ENCODE measurements at places on chromosomes 1 and 21. TPM values are rescaled to one million over a fixed set of nuclear protein-coding genes. Genes with fewer than 3 reads are reported as not detected.

DNA sequence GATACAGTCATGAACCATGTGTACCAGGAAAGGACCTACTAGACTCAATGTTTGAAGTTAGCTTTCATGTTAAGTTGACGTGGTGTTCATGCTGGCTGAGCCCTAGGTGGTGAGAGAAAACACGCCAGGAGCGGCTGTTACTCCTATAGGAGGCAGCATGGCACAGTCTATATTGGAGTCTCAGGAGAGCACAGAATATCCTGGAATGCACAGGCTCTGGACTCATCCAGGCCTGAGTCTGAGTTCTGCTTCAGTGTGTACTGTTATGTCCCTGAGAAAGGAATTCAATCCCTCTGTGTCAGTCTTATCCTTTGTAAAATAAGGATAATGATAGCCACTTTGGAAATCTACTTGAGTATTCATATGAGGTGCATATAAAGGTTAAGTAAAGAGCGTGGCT is 41.2 kb downstream of the DPT start:
- ATAC-seq: no peak

GNAT2 gene
- not detected for total RNA-seq

PCP4 gene
- total RNA-seq: 17.6 TPM

NHLH1 gene
- total RNA-seq: 37.5 TPM

FCRL5 gene
- not detected for total RNA-seq

All from motor neuron (in vitro differentiated cells).